ENCODE measurements at places on chromosomes 6 and 20. TPM values are rescaled to one million over a fixed set of nuclear protein-coding genes. Genes with fewer than 3 reads are reported as not detected.

Gene WFDC12
- total RNA-seq = not detected

Gene GABBR1
- 6.3 TPM for total RNA-seq

Gene CCDC28A
- total RNA-seq = 12.8 TPM

Gene SAPCD1
- total RNA-seq = 3.0 TPM

Gene SLC22A3
- total RNA-seq = 46.7 TPM

Gene RNF8
- total RNA-seq = 21.0 TPM

Gene TOP1
- 75.2 TPM for total RNA-seq

Gene FHL5
- not detected for total RNA-seq

Gene TP53RK
- 13.7 TPM for total RNA-seq

Gene ZKSCAN3
- total RNA-seq = 1.7 TPM

Gene LAMA4
- total RNA-seq = 1.8 TPM

Gene LPIN3
- total RNA-seq = 9.5 TPM

Gene PGC
- total RNA-seq = not detected

Gene SLC22A7
- total RNA-seq = not detected

Gene ZHX3
- total RNA-seq = 4.0 TPM
